ENCODE measurements at places on chromosomes 4 and X.

- DNase-seq, result peak; percentile 60
Measured at GRCh38 chrX:40543661-40544328, 37.0 kb upstream of the ATP6AP2 start.

DNA sequence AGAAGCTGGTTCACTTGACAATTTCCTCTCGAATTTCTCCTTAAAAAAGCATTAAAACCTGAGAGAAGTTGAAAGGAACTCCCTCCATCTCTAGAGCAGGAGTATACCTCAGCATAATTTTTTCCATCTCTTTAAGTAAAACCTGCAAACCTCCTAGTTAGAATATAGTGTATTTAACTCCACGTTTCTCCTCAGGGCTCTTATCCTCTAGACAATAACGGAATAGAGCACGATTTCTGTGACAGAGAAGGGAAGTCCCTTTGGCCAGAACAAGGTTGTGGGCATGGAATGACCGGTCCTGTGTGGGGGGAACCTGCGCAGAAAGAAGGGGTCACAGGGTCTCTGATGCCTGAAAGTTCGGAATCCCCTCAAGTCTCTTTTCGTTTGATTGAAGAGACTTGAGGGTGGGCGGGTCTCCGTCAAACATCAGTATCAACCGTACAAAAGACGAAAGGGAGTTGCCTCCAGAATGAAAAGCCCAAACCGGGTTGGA, 697 bp downstream of the ZNF280C start:
- no peak for DNase-seq

GRCh38 chr4:83110970-83111750, 3.4 kb downstream of the PLAC8 start:
- DNase-seq, result no peak

GRCh38 chr4:156390599-156391324, 437.1 kb upstream of the CTSO start:
- DNase-seq, result peak; percentile 71

DNA sequence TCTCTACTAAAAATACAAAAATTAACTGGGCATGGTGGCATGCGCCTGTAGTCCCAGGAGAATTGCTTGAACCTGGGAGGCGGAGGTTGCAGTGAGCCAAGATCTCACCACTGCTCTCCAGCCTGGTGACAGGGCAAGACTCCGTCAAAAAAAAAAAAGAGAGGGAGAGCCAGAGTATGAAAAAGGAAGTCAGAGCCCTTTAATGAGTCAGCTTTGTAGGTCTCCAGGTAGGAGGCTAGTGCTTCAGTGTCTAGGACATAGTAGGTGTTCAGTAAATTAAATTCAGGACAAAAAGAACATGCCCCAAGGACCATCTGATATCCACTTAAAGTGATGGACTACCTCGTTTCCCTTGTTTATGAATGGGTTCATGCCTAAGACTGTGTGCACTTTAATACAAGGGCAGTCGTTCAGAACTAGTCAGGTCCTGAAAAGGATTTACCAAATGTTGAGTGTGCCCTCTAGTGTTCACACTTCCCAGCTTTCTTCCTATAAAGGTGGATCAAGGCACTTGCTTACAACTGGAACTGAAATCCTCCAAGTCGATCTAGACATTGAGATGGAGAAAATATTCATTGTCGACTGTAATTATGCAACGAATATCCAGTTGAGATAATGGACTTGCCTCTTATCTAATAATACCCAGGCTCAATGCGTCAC, 29.0 kb downstream of the F9 start:
- DNase-seq, result peak; percentile 72

- peak; percentile 44 for DNase-seq
Measured at GRCh38 chr4:40190880-40191815, 5.7 kb upstream of the RHOH start.

DNA sequence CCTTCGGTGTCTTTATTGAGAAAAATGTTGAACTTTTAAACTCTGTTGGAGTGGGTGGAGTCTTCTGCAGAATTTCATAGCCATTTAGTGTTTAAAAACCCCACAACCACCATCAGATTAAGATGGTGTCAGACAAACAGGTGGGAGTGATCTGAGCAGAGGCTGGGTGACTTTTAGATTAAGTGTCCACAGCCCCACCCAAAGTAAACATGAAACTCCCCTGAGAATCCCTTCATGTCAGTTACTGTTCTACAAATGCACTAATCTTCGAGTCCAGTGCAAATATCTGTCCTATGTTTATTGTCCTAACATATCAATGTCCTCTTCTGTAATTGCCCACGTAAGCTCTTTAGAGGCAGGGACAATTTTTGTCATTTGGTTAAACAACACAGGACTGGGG, 175.6 kb upstream of the RBPJ start:
- DNase-seq, result no peak

DNA sequence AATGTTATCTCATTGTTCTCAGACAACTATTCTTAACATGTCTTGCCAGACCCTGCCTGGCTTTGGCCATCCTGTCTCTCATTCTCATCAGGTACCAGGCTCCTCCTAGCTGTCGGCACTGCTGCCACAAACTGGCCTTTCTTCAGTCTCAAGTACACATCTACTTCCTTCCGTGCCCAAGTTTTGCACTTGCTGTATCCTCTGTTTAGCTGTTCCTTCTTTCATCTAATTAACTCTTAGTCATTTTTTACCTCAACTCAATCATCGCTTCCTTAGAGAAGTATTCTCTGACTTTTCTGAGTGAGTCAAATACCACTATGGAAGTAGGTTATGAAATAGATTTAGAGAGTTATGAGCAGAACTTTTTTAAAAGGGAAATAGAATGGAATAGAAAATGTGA, 19.7 kb downstream of the CXCL3 start:
- DNase-seq, result no peak

DNA sequence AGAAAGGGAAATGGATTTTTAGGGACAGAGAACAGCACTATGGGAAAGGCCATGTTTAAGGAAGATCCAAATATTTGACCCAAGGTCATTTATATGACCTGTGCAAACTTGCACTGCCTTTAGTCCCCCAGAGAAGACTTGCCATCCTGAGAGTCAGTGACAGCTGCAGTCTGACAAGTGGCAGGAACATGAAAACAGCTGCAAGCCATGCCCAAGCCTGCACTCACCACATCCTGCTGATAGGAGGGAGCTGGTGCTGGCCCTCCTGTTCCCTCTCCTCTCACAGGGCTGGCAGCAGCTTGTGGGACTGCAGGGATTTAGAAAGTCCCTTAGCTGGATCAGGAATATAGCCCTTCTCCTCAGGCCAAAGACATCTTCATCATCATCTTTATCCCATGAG, 187.7 kb downstream of the RAP1GDS1 start:
- DNase-seq, result no peak

GRCh38 chrX:49300703-49301102, 2.7 kb upstream of the GAGE10 start:
- DNase-seq, result no peak

DNA sequence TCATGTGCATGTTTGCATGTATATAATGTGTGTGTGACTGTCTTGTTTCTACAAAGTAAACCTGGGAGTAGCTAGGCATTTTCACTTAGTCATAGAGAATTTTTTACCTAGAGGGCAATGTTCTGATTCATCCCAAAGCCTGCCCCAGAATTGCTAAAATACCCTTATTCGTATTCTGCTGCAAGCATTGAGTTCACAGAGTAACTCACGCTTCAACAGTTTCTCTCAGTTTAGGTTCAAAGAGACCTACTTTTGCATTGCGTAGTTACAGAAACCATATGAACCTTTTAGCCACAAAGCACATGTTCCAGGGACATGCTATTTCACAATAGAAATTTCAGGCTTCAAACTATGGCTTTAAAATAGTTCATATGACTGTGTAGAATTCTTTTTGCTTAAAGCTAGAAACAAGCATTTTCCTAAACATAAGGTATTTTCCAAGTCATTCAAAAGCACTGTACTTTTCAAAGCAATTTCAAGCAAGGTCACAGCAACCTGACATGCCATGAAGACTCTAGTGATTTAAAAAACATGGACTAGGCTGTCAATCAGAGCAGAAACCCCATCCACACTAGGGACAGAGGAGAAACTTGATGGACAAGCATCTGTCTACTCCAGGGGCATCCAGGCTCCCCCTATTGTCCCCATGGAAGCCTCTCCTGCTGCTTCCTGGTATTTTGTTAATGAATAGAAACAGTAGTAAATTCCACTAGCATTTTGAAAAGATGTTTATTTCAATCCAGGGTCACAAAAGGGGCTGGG, 81.5 kb upstream of the MAPK10 start:
- DNase-seq, result peak; percentile 2

DNA sequence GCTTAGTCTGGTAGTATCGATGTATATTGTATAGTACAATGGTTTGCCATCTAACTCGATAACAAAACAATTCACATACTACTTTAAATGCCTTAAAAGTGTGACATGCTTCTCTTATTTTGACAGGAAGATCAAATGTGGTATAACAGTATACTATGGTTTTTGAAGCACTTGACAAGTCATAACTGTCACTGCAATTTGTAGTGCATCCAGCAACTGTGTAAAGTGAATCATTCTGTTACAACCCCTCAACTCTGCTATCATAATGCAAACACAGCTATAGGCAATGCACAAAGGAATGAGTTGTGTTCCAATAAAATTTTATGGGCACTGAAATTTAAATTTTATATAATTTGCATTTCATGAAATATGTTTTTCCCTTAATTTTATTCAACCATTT, 14.0 kb downstream of the RAP1GDS1 start:
- no peak for DNase-seq

- DNase-seq, result no peak
Measured at GRCh38 chrX:48741834-48742233, 19.7 kb upstream of the GLOD5 start.

GRCh38 chrX:87873347-87873941, 355.8 kb downstream of the KLHL4 start:
- no peak for DNase-seq

GRCh38 chrX:10176121-10177003, 19.6 kb downstream of the CLCN4 start:
- no peak for DNase-seq

GRCh38 chrX:25433307-25433706, 417.5 kb upstream of the ARX start:
- DNase-seq, result no peak

DNA sequence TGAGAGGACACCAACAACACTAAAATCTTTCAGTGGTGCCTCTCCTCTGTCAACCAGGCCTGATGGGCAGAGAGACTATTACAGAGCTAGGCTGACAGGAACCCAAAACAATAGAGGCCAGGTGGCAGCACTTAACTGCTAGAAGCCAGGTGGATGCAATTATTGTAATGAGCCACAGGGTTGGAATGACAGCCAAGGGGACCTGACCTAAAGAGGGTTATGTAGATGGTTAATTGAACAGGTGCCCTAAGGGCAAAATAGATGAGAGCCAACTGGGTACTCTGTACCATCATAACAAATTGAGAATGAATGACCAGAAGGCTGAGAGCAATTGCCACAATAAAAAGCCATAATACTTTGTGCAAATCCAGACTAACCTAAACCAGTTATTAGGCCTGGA, 24.7 kb upstream of the FRAS1 start:
- no peak for DNase-seq

DNA sequence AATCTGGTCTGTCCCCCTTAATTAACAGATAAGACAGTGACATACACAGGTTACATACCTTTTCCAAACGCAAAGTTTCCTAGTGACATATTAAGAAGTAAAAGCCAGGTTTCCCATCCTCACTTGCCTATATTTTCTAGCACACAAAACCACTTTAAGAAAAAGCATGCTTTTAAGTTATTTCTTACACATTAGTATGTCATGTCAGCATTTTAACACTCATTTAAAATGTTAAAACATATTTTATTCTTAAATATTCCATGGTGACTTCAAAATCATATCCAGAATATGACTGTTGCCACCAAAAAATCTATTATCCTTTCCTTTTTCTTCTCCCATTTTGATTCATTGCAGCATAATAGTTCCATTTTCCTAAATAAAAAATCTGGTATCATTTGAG, 1830.2 kb downstream of the STIM2 start:
- no peak for DNase-seq

- no peak for DNase-seq
Measured at GRCh38 chr4:2796849-2797544, 4.1 kb downstream of the SH3BP2 start.

- DNase-seq, result no peak
Measured at GRCh38 chr4:150366487-150366999, 215.4 kb upstream of the MAB21L2 start.

DNA sequence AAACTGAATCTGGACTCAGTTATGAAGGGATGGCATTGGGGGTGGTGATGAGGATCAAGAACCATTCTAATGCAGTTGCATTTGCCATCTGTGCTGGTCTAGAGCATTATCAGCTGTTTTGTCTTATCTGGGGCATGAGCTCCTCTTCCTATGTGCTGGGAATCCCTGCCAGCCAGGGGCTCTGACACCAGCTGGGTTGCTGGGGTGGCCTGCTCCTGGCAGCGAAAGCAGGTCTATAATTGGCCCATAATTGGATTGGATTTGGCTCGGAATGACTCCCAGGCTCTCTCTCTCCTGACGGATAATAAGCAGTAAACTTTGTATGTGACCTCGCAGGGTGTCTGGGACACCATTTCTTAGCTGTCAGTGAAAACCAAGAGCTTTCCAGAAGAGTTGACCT, 34.1 kb downstream of the SMPX start:
- no peak for DNase-seq

GRCh38 chrX:18666614-18667013, 5.3 kb downstream of the RS1 start:
- DNase-seq, result no peak

DNA sequence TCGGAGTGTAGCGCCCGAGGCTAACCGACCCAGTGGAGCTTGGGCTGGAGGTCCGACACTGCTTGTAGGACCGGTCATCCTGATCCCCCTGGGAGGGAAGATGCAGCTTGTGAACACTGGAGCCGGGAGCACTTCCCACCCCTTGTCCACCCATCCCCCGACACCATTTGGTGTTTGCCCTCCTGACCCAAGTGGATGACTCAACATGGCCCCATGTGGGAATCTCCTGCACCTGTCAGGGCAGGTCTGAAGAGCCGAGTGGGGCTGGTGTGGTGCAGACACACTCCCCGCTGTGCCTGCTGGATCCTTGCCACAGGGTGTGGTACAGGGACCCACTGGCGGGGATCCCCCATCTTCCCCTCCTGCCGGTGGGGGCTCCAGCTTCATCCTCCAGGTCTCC, 90.0 kb upstream of the AFAP1 start:
- DNase-seq, result peak; percentile 14

DNA sequence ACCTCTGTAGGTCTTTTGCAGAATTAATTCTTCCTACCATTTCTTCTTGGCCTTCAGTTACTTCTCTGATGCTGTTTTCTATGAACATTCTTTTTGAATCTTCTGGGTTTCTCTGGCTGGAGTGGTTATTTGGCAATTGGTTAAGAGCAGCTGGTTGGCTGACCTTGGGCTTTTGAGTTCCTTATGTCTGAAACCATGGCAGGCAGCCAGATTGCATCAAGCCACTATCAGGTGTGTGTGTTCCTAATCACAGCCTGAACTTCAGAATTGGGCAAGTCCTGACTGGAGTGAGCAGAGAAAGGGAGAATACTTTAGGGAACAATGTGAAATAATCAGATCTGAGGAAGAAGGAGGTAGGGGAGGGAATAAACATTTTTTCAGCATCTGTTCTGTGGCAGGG, 90.2 kb downstream of the ARHGAP10 start:
- DNase-seq, result peak; percentile 88

- peak; percentile 75 for DNase-seq
Measured at GRCh38 chr4:111064342-111064993, 441.6 kb upstream of the PITX2 start.
